Progenitor cell of endocrine pancreas (in vitro differentiated cells): ENCODE measurements at places on chromosomes 4 and X. TPM values are rescaled to one million over a fixed set of nuclear protein-coding genes. Genes with fewer than 3 reads are reported as not detected.

DNA sequence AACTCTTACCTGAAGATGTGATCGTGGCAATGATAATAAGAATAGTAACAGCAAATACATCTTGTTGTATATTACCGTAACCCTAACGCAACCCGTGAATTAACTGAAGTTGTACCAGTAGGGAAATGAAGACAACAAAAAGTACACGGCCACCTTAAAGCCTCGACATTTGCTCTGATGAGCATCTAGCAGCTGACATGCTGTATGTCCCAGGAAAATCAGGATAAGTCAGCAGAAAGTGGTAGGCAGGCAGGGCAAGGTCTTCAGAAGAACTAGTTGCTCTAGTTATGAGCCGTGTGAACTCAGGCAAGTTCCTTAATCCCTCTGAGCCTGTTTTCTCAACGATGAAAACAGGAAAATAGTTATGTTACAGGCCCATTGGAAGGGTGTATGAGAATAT is 7.7 kb upstream of the ASB5 start:
- H3K4me1 ChIP-seq: peaks cover 9% of the 10 kb centered on the region
- H3K36me3 ChIP-seq: no peaks in the 10 kb centered on the region
- no peak overlapping the region for H3K27ac ChIP-seq
- H3K4me3 ChIP-seq: peak overlapping the region; percentile 66
- H3K27me3 ChIP-seq: no peaks in the 10 kb centered on the region

GRCh38 chr4:123104310-123105025 is 182.1 kb upstream of the NUDT6 start:
- H3K27ac ChIP-seq: no peak overlapping the region
- H3K36me3 ChIP-seq: no peaks in the 10 kb centered on the region
- DNase-seq: no peak
- no peak overlapping the region for H3K4me3 ChIP-seq
- H3K4me1 ChIP-seq: peaks cover 2% of the 10 kb centered on the region

DNA sequence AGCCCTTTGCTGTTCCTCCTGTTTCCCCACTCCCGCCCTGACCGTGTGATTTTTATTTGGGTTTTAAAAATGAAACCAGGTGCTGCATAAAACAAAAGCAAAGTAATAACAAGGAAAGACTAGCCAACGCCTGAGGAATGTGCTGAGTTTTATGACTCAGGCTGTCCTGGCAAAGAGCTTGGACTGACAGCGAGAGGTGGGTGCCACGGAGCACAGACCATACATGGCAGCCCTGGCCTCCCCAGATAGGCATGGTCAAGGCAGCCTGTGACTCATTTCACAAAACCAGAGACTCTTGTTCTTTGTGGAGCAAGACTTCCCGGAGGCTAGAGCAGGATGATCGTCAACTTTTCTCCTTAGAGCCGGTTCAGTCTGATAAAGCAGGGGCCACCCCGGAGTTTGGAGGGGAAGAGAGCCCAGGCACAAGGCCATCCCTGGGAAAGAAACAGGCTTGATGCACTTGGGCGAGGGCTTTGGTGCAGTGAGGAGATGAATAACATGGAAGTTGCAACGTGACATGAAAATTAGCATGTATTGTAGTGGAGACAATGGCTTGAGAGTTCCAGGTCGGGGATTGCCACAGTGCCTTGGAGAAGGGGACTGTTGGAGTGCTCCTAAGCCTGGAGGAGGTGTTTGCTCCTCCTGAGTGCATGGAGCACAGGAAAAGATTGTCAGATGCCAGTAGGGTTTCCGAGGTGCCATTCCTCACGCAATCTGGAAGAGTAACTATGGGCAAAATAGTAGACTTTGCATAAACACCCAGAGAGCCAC is 54.8 kb downstream of the C4orf51 start:
- peak overlapping the region; percentile 77 for H3K27ac ChIP-seq
- H3K4me1 ChIP-seq: peaks cover 36% of the 10 kb centered on the region

DNA sequence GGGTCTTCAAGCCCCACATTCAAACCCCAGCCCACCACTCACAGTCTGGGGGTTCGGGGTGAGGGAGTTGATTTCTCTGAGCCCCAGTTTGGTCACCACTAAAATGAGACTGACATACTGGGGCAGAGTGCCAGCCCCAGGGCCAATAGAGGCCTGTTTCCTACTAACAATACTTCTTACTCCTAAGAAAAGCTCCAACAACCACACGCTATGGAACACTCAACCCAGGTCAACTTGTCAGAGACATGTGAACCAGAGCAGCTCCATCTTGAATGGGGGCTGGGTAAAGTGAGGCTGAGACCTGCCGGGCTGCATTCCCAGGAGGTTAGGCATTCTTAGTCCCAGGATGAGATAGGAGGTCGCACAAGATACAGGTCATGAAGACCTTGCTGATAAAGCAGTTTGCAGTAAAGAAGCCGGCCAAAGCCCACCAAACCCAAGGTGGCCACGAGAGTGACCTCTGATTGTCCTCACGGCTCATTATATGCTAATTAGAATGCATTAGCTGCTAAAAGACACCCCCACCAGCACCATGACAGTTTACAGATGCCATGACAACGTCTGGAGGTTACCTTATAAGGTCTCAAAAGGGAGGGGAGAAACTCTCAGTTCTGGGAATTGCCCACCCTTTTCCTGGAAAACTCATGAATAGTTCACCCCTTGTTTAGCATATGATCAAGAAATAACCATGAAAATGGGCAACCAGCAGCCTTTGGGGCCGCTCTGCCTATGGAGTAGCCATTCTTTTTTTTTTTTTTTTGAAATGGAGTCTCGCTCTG is 26.6 kb upstream of the HTRA3 start:
- DNase-seq: no peak
- H3K27ac ChIP-seq: no peak overlapping the region
- H3K4me1 ChIP-seq: peaks cover 10% of the 10 kb centered on the region
- H3K27me3 ChIP-seq: peaks cover 4% of the 10 kb centered on the region
- H3K4me3 ChIP-seq: no peak overlapping the region
- H3K36me3 ChIP-seq: no peaks in the 10 kb centered on the region

DNA sequence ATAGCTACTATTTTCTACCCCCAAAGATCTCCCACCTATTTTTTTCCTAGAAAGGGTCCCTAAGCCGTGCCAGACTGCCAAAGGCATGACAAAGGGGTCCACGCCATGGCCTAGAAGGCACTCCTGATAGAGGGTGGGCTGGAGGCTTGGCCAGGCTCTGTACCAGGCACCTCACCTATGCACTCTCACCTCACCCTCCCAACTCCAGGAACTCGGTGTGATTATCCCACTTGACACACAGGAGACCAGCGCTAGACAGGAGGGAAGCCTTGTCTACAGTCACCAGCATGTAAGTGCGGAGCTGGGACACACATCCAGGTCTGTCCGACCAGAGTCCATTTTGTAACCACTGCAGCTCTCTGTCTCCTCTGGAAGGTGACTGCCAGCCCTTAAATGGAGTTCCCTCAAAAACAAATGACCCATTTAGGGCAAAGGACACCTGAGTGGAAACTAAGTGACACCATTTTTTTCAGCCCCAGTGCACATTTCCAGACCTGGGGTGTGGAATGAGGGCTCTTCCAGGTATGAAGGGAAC is 106.4 kb downstream of the RTL5 start:
- peaks cover 14% of the 10 kb centered on the region for H3K4me1 ChIP-seq
- DNase-seq: no peak
- H3K4me3 ChIP-seq: no peak overlapping the region
- no peaks in the 10 kb centered on the region for H3K36me3 ChIP-seq
- no peak overlapping the region for H3K27ac ChIP-seq

- H3K4me1 ChIP-seq: peaks cover 3% of the 10 kb centered on the region
- no peaks in the 10 kb centered on the region for H3K27me3 ChIP-seq
- H3K4me3 ChIP-seq: no peak overlapping the region
- peaks cover 1% of the 10 kb centered on the region for H3K36me3 ChIP-seq
- no peak for DNase-seq
Measured at GRCh38 chrX:102739657-102740056, 19.1 kb downstream of the GPRASP3 start.

DNA sequence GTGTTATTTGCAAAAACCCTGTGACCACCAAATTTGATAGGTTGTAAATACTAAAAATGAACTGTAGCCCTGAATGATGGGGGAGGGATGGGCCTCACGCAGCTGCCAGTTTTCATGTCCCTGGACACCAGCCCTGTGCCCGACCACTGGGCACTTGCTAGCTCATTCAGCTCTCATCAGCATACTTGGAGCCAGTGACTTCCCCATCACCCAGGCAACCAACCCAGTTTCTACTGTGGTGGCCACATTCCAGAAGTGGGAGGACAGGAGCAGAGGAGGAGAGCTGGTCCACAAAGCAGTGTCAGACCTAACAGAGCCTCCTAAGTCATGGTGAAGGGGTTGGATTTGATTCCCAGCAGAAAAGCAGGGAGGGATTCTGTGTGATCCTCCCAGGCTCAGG is 128.2 kb downstream of the CPEB2 start:
- H3K27me3 ChIP-seq: no peaks in the 10 kb centered on the region
- peaks cover 2% of the 10 kb centered on the region for H3K36me3 ChIP-seq
- no peaks in the 10 kb centered on the region for H3K4me1 ChIP-seq
- H3K27ac ChIP-seq: no peak overlapping the region

DNA sequence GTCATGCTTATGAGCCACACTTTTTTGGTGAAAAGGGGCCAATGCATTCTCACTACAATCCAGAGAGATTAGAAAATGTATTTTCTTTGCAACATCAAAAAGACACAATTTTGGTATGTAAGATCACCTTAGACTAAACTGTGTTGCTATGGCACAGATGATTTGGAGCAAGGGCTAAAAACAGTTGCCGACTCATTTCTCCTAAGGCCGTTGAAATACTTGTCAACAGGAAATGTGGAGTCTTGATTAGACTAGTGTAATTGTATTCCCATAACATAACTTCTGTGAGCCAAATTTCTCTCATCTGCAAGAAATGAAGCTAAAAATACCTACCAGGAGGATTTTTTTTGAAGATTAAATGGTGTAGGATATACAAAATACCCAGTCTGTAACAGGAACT is 2547.7 kb downstream of the ARAP2 start:
- no peaks in the 10 kb centered on the region for H3K4me1 ChIP-seq
- H3K27me3 ChIP-seq: no peaks in the 10 kb centered on the region
- no peak overlapping the region for H3K27ac ChIP-seq
- H3K36me3 ChIP-seq: no peaks in the 10 kb centered on the region
- no peak for DNase-seq

The NEIL3 gene
- total RNA-seq: 6.6 and 7.9 TPM in 2 replicates

The GABRG1 gene
- not detected in 2 replicates for total RNA-seq

The ATP11C gene
- 36.5 and 38.3 TPM in 2 replicates for total RNA-seq

The SMIM10 gene
- 2.2 TPM in 2 replicates for total RNA-seq

The PIR gene
- total RNA-seq: 14.9 and 17.0 TPM in 2 replicates

The TREX2 gene
- total RNA-seq: 0.24 and 0.41 TPM in 2 replicates

The MGAT4D gene
- total RNA-seq: not detected in 2 replicates

The APBB2 gene
- total RNA-seq: 61.4 and 61.7 TPM in 2 replicates

The EIF1AX gene
- total RNA-seq: 90.6 and 96.4 TPM in 2 replicates
